CD4-positive, alpha-beta T cell treated with Interferon gamma for 1 hour (primary cell): ENCODE measurements at places on chromosomes 16 and 17.

DNA sequence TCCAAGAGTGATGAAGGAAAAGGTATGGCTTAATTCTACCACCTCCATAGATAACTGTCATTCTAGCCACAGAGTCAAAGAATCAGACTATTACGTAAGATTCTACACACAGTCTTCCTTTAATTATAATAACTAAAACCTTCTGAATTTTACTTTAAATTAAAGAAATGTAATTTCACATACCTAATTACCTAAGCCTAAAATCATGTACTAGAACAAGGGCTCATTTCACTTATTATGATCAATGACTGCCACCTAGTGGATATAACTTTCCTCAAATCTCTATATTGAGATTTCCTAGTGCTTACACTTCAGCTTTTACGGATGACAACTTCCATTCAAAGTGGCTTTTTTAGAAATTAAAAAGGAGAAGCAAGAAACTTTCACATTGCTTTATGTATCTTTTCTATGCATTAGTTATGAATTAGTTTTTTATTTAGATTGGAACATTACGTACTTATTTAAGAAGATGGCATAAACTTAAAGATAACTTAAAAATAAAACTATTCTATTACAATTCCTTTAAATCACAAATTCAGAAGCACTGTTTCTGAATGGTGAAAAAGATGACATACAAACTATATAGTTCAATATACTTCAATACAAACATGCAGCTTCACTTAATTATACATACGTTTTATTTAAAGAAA is 18.2 kb upstream of the ABCA10 start:
- DNase-seq, result no peak

DNA sequence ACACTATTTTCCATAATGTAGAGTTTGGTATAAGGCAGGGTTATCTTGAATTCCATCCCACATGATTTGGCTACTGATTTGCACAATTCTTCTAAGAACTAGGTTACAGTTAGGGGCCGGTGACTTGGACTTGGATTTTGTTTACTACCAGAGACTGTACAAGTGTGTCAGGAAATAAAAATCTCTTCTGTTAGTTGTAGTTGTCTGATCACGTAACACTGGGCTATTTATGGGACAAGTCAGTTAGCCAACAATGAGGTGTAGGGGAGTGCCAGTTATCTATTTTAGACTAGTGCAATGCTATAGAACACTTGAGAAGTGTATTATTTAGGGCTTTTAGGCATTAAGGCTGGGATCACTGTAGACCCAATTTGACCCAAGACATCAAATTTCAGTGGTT is 39.7 kb upstream of the GHDC start:
- no peak for DNase-seq

- no peak for DNase-seq
Measured at GRCh38 chr17:2844416-2844815, 48.2 kb downstream of the RAP1GAP2 start.

- no peak for DNase-seq
Measured at GRCh38 chr16:9437115-9437514, 345.7 kb downstream of the HAPSTR1 start.

GRCh38 chr16:56941092-56941491 is 9.2 kb downstream of the HERPUD1 start:
- no peak for DNase-seq
